Cortex of kidney (tissue), 1 donor: ENCODE measurements at places on chromosomes 1 and 21.

DNA sequence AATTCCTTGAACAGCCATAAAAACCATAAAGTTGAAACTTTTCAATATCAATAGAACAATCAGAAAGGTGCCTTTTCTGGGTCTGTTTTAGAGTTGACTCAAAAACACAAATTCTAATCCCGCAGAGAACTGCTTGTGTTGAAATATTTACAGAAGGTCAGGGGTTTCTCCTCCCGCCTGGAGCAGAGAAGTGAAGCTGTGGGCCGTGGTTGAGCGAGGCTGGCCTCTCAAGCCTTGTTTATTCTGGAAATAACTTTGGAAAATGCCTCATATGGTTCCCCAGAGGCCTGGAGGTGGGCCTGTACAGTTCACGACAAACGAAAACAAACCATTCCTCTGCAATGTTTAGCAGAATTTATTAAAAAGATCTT lies 90.8 kb upstream of the ERRFI1 start:
- no peak for DNase-seq

DNA sequence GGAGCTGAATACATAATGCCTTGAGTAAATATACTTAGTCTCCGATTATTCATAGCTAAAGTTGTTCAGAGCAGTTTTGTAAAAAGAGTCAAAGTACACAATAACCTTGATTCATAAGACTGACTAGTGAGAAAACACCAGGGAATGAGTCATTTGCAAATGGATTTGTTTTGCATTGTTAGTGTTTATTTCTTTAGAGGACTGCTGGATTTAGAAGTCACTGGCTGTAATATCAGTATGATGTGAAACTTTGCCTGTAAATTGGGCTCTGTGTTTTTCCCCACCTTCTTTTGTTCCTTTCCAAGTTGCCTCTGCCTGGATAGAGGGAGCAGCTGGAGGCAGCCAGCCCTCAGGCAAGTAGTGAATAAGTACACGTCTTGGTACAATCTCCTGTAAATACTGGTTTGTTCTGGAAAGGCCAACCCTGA lies 474.7 kb downstream of the NUF2 start:
- DNase-seq, result no peak

DNA sequence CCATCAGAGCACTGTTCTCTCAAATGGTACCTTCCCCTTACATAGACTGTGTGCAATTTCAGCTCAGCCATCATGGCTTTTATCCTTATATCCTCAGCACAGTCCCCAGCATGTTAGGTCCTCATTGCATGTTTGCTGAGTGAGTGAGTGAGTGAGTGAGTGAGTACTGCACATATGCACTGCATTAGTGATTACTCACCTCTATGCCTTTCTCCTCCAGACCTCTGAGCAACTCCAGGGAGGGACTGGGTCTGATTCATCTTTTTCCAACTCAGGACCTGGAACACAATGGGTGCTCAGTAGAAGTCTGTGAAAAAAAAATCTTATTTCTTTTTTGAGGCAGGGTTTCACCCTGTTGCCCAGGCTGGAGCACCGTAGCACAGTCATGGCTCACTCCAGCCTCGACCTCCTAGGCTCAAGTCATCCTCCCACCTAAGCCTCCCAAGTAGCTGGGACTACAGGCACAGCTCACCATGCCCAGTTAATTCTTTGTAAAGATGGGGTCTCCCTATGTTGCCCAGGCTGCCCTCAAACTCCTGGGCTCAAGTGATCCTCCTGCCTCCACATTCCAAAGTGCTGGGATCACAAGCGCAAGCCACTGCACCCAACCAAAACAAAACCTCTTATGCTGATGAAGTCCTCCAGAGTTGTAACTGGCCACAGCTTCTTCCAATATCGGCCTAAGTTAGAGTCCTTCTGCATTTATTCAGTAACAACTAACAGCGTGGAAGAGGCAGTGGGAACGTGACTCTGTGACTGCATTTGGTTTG lies 23.7 kb downstream of the RNU5D-1 start:
- DNase-seq, result no peak

DNA sequence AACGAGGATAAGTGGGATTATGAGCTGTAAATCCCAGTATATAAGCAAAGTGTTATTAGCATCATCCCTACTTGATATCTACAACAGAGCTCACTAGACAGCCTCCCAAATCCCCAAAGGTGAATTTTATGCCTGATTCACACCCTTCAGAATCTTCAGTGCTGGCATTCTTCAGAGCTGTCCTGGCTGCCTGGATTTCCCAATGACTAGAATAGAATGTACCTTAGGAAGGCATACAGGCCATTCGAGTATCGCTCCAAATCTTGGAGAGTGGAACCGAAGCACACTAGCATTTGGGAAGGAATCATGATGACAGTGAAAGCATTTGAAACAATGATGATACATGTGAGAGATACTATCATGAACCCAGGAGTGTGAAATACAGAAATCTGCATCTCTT lies 22.3 kb downstream of the ZBTB40 start:
- DNase-seq, result no peak

- DNase-seq, result no peak
Observed at GRCh38 chr1:8216005-8216404, 101.9 kb upstream of the SLC45A1 start.

DNA sequence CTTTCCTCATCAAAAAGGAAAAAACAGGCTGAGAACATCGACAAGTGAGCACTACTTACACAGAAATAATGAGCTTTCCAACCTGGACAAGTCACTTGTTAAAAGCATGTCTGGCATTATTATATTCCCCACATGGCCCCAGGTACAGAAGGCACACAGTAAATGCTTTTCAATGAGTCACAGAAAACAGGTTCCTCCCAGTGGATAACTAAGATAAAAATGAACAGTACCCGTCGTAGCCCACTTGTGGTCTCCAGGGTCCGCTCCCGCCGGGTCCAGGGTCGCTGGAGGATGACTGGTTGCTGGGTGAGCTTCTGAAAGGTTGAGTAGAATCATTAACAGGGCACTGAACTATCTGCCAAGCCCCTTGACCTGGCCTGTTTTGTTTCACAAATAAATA lies 186.6 kb downstream of the SIPA1L2 start:
- no peak for DNase-seq

DNA sequence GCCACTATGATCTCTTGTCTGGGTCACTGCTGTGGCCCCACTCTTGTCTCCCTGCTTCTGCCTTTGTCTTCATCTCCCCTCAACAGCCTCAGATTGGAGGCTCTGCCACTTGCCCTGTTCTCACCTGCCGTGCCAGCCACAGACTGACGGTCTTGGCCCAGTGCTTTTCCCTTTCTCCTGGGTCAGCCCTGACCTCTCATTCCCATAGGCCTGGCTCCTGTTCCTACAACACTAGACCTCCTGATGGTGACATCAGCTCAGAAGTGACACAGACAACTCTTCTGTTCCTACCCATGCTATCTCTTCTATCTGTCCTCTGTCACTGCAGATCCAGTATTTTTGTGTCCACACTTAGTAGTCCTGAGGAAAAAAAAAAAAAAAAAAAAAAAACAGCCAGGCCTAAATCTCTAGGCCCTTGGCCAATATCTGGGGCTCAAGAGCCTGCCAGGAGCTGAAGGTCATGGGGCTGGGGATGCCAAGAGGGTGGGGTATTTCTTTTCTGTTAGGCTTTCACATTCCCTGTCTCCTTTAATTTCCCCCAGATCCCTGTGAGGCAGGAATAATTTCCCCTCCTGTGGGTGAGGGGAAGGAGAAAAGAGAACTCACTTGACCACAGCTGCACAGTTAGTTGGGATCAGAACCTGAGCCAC lies 42.0 kb upstream of the FOXO6 start:
- no peak for DNase-seq

DNA sequence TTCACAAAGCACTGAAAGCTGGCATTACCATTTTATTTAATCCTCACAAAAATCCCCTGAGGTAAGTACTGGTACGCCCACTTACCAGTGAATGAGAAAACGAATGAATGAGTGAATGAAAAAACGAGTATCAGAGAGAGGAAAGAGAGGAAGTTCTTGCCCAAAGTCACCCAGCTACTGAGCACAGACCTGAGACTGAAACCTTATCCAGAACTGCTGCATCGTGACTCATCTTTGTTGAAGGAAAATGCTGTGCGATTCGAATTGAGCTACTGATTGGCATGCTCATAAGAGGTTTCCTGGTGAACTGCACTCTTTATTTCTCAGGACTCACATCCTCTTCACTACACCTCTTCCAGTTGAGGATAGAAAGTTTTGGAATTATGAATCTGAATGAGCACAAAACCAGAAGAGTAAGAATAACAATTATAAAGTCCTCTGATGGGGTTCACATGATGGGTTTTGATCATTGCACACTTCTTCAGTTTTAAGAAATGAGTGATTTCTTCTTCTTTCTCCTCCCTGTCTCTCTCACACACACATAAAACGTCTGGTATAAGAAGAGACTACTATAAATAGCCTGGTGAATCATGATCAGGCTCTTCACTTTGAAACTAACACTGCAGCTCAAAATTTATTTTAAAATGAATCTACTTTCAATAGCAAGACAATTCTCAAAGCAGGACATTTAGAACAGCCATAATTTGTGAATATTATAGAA lies 32.1 kb downstream of the IL12RB2 start:
- DNase-seq, result no peak

DNA sequence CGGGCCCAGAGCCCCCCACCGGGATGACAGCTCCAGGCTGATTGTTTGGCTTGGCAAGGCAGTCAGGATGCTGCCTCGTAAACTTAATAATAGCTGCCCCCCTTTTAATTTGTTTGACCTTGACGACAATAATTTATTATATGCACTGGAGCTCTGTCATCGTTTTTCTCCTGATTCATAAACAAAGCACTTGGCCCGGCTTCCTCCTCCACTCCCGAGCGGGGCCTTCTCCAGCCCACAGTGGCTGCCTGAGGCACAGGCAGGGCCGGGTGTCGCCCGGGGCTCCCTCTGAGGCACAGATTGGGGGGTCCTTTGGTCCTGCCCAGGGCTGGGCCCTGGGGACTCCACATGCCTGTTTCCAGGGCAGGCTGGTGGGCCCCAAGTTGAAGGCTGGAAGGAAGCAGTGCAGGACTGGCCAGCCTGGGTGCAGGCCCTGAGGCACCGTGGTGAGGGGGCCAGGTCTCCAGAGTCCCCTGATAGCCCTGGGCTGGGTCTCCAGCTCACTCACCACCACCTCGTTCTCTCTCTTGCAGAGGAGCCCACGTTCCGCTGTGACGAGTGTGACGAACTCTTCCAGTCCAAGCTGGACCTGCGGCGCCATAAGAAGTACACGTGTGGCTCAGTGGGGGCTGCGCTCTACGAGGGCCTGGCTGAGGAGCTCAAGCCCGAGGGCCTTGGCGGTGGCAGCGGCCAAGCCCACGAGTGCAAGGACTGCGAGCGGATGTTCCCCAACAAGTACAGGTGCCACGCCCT lies 52.0 kb upstream of the ARHGEF16 start:
- DNase-seq, result no peak

DNA sequence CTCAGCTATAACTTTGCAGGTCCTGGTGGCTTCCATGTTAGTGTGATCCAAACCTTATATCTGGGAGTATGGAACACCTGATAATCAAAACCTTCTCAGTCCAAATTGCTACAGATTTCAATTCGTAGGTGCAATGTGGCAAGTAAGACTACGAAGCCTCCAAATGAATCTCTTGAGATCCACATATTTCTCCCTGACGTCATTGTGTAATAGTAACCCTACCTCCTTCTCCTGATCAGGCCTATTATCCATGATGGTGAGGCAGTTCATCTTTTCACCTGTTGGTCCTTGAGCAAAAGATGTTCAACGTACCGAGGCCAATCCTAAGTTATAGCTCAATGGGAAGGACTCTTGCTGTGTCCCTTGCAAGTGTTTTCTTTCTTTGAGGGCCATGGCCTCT lies 115.9 kb upstream of the CHRM3 start:
- DNase-seq, result no peak

DNA sequence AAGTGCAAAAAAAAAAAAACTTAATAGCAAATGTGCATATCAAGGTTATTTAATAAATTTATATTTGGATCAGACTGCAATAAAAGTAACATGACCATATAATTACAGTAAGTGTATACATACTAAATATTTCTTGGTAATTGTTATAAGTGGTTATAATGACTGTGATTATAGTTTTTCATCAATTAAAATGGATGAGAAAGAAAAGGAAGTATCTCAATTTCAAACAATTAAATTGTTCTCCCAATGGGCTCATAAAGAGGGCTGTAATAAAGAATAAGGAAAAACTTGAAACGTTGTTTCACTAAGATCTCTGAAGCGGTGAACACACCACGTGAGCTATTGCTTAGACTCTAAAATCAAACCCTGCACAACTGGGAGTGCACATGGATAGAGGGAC lies 104.1 kb downstream of the CDC42BPA start:
- no peak for DNase-seq

DNA sequence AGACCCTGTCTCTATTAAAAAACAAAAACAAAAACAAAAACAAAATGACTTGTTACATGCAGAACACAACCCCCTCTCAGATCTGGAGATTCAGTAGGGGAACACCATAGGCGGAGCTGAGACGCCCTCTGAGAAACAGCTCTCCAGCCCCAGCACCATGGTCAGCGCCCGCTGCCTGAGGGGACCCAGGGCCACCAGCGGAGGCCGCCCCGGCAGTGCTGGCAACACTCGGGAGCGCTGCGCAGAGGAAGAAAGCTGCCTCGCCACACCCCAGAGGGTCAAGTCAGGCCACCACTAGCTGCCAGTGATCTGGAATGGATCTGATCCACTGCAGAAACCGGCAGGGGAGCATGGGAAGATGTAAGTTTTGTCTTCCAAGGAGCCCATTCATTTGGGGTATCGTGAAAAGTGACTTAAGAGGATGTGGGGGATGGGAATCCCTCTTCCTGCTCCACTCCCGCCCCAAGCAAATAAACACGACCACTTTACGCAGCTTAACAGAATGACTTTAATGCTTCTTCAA lies 3.1 kb downstream of the ACTA1 start:
- DNase-seq, result no peak

DNA sequence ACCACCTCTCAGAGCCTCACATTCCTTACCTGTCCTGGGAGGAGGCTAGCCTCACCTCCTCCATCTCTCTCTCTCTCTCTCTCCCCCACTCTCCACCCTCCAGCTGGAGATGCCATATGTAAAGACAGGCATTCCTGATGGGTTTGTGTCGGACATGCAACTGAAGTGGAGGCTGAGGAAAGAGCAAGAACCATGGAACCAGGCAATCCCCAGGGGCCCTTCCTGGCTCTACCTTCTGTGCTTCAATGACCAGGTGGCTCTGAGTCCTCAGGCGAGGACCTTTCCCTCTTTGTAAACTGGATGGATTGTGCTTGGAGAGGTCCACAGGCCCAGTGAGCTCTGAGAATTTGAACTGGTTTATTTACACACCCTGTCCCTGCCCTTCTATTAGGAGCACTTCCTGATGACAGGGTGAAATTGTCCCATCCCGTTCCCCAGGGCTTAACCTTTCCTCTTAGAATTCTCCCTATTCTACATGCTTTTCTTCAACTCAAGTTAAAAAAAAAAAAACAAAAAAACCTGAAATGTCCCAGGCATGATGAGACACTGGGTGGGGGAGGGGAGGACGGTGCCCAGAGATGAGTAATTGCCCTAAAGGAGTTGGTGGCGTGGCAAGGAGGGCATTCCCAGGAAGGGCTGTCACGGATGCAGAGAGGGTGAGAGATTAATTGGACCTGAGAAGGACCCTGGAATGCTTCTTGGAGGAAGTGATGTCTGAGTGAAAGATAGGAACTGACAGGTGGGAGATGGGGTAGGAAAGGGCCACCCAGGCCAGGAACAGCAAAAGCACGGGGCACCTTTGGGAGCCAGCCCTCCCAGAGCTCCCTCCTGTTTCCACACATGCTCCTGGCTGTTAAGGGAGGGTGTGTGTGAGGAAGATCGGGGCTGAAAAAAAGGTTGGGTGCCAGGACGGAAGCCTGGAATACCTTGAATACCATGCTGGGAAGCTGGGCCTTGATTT lies 50.2 kb upstream of the WASF2 start:
- DNase-seq, result no peak

- DNase-seq, result no peak
Observed at GRCh38 chr1:160050619-160051018, 18.8 kb upstream of the PIGM start.

GRCh38 chr1:30538226-30538992 lies 185.0 kb downstream of the MATN1 start:
- DNase-seq, result no peak
